ENCODE measurements at places on chromosomes 5 and 9.

GRCh38 chr9:137240841-137241489, at the start of gene TUBB4B:
Gene TUBB4B, plus strand, starts transcription at chr9:137241287. Its CDS starts 74 bp downstream, at chr9:137241361.
- DNase-seq: peak; percentile 99

GRCh38 chr5:88890070-88890781, 7.2 kb upstream of the MEF2C start:
- no peak for DNase-seq

- no peak for DNase-seq
These were observed 3.1 kb upstream of the RGMB start for GRCh38 chr5:98770209-98770910.

- DNase-seq: no peak
These were observed 338.5 kb downstream of the CETN3 start for GRCh38 chr5:90071066-90071465.

DNA sequence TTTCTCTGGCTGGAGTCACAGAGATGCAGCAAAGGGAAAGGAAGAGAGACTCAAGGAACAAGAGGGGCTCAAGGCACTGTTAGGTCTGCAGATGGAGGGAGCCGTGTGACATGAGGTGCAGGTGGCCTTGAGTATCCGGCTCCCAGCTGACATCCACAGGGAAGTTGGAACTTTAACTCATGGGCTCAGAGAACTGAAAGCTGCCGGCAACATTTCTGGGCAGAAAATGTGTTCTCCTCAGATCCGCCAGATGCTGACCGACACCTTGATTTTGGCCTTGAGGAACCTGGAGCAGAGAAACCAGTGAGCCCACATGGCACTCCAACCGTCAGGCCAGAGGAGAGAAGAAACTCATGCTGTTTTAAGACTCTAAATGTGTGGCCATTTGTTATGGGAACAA, 258.1 kb upstream of the IRX2 start:
- DNase-seq: no peak

- no peak for DNase-seq
These were observed 184.6 kb downstream of the TLE4 start for GRCh38 chr9:79756414-79756813.

DNA sequence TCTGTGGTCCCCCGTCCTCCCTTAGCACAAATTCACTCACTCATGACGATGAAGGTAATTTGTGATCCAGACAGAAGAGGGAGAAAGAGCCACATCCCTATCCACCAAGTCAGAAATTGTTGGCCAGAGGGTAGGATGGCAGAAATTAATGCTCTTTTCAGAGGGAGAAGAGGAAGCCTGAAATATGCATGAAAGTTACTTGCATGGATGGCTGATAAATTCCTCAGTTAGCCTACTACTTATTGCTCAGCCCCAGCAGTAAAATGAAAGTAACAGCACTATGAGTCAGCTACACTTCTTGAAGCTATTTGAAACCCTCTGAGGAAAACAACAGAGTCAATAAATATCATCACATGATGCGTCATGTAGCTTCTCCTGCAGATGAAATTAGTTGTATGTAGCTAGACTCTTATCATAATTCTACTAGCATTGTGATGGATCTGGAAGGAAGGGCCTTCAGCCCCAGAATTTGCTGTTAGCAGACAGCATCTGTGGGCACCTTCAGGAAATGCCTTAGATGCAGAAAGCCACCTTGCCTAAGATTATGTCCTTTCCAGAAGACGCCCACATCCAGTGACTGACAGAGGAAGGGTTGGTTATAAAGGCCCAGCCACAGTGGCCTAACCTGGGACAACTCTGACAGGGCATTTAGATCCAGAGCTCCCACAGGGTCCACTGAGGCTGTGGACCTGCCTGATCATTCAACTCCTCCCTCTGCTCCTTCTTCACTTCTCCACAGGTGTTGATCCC, 81.2 kb upstream of the CCDC112 start:
- DNase-seq: peak; percentile 80

- no peak for DNase-seq
These were observed 42.8 kb upstream of the CDK20 start for GRCh38 chr9:88017096-88017495.

GRCh38 chr9:92780206-92780605, 15.6 kb upstream of the BICD2 start:
- DNase-seq: no peak
